ENCODE measurements at places on chromosomes 16 and 17. TPM values are rescaled to one million over a fixed set of nuclear protein-coding genes. Genes with fewer than 3 reads are reported as not detected.

Gene NUP93
- 41.8 TPM for total RNA-seq

Gene MMP28
- 6.1 TPM for total RNA-seq

Gene SPN
- total RNA-seq, result 2.8 TPM

Gene MYH2
- total RNA-seq, result 79.7 TPM

Gene MRM3
- total RNA-seq, result 15.4 TPM

Gene SOCS1
- 7.2 TPM for total RNA-seq

Gene TMEM235
- not detected for total RNA-seq

Gene IGFALS
- not detected for total RNA-seq

Gene RCVRN
- 0.10 TPM for total RNA-seq

Gene SP2
- 2.1 TPM for total RNA-seq

Gene TMEM100
- 21.2 TPM for total RNA-seq

Gene TTLL6
- not detected for total RNA-seq

Gene TBC1D3E
- not detected for total RNA-seq

Gene SOCS3
- total RNA-seq, result 23.7 TPM

Gene ASIC2
- total RNA-seq, result 0.30 TPM

Gene EVPL
- total RNA-seq, result 43.7 TPM

Gene HP
- 12.7 TPM for total RNA-seq

Measured in skin of body (tissue), 3 donors.